ENCODE measurements at places on chromosomes 12 and 14. TPM values are rescaled to one million over a fixed set of nuclear protein-coding genes. Genes with fewer than 3 reads are reported as not detected.
A peak's percentile ranks its signal among the peaks of the same experiment; 100 is the strongest.

The MCRS1 gene
- 59.6 TPM for polyA plus RNA-seq

The BCL11B gene
- polyA plus RNA-seq = 1.4 TPM

The B3GNT4 gene
- polyA plus RNA-seq = 0.59 TPM

The NTN4 gene
- 40.7 TPM for polyA plus RNA-seq

The INHBC gene
- polyA plus RNA-seq = not detected

The NANOG gene
- 0.61 TPM for polyA plus RNA-seq

DNA sequence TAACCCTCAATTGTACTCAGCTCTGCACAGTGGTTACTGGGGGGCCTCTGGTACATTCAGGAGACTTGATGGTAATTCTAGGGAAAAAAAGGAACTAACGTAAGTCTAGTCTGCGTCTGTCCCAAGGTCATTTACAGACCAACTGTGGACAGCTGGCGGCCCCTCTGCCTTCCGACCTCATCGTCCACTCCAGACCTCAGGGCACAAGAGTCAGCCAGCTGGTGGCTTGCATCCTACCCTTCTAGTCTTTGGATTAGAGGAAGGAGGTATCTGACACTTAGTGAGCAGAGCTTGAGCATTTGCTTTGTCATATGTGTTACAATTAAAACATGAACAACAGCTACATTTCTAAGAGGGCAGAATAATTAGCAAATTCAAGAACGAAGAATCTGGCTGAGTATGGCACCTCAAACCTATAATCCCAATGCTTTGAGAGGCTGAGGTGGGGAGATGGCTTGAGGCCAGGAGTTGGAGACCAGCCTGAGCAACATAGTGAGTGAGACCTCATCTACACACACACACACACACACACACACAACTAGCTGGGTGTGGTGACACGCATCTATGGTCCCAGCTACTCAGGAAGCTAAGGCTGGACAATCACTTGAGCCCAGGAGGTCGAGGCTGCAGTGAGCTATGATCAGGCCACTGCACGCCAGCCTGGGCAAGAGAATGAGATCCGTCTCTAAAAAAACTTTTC is 36.5 kb downstream of the SSH1 start:
- no peak for DNase-seq

DNA sequence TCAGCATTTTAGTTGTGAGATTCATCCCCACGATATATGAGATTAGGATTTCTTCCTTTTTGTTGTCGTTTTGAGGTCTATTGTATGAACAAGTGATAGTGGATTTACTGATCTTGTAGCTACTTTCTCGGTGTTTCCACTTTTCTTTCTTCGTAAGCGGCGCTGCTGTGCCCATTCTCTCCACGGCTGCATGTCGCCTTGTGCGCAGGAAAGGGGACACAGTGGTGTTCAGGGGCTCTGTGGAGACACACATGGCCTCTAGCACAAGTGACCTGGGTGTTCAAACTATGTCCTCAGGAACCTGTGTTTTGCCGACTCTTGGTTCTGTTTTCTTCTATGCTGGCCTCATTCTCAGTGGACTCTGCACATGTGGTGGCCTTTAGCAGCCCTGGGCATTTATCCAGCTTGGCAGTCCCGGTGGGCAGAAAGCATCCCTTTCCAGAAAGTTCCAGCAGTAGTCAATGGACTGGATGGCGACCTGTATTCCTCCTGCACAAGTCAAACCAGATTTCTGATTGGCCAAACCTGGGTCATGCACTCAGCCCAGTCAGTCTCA is 18.7 kb downstream of the CKAP4 start:
- DNase-seq = no peak

GRCh38 chr12:40559865-40560264 is 132.4 kb upstream of the CNTN1 start:
- DNase-seq = no peak

- DNase-seq = no peak
Observed at GRCh38 chr14:103198131-103199105, 75.2 kb downstream of the TNFAIP2 start.

GRCh38 chr12:20272801-20273200 is 95.5 kb upstream of the PDE3A start:
- DNase-seq = peak; percentile 56

DNA sequence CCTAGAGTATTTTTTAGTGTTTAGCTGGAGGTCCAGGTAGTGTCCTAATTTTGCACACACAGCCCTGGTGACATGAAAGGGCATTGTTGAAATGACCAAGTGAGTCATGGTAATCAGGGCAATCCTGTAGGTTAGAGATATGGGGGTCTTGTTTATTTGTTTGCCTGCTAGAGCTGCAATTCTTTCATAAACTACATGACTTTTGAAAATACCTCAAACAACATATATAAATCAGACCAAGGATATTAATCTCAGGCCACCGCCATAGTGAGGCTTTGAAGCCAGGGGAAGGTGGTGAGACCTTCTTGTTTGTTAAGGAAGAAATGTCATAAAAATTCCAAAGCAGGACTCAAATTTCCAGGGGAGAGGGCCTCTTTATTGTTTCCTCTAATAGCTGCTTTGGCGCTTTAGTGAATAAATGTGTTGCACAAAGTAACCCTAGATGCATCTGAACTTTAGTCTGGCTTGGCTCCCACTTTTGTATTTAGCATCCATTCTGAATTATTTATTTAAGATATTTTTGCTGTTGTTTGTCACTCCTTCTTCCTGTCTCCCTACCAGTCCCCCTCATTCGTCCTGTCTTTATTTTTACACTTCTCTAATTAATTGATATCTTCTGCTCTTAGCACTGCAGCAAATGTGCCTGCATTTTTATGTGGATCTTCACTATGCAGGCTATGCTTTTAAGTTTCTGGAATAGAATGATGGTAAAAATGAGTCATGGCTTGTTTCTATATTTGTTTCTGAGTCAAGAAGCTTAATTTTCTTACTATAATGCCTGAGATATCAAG is 430.3 kb downstream of the RAD51B start:
- peak; percentile 78 for DNase-seq

DNA sequence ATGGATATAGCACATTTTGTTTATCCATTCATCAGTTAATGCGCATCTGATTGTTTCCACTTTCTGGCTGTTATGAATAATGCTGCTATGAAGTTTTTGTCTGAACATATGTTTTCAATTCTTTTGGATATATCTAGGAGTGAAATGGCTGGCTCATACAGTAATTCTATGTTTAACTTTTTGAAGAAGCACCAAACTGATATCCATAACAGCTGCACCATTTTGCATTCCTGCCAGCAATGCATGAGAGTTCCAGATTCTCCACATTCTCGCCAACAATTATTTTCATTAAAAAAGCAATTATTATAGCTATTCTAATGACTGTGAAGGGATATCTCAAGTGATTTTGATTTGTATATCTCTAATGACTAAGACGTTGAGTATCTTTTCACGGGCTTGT is 89.9 kb upstream of the PPP4R3A start:
- peak; percentile 15 for DNase-seq

DNA sequence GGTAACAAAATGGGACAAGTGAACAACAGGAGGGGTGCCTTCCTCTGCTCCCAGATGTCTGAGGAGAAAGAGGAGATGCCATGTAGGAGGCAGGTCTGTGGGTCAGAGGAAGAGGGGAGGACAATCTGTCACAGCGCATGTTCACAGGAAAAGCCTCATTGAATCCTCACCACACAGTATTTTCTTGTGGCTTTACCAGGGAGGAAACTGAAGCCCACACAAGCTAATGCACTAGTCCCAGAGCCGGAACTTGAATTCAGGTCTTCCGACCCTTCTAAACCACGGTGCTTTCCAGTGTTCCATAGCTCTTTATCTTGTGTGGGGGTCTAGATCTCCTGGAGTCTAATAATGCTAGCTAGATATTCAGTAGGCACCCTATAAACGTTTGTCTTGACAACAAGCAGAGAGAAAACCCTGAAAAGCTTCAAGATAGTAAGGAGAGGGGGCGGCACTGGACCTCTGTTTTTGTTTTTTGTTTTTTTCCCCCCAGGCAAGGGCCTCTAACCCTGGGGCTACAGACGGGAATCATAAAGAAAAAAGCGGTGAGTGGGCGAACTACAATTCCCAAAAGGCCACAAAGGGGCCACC is 371 bp upstream of the SHMT2 start:
- no peak for DNase-seq

GRCh38 chr14:74980731-74981461 is 21.8 kb upstream of the EIF2B2 start:
- no peak for DNase-seq

DNA sequence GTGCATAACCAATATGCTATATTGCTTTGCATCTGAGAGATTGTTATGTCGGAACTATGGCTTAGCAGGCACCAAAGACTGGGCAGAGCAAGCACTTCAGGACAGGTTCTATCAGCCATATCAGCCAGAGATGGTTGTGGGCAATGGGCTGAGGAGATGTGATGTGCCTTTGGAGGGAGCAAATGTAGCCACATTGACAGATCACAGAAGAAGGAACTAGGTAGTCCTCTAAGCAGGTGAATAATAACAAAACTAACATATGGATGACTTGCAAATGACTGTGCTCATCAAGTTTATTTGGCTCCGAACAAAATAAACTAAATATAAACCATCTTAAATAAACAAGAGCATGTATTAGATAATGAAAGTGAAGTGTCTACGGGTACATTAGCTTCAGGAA is 291.7 kb downstream of the RMST start:
- DNase-seq = no peak

Data from hindlimb muscle (tissue), 1 donor.